ENCODE measurements at places on chromosomes 2 and 18.

- DNase-seq = no peak
Measured at GRCh38 chr2:204849892-204850291, 304.6 kb downstream of the PARD3B start.

- DNase-seq = no peak
Measured at GRCh38 chr2:23078784-23079434, 306.1 kb upstream of the KLHL29 start.

DNA sequence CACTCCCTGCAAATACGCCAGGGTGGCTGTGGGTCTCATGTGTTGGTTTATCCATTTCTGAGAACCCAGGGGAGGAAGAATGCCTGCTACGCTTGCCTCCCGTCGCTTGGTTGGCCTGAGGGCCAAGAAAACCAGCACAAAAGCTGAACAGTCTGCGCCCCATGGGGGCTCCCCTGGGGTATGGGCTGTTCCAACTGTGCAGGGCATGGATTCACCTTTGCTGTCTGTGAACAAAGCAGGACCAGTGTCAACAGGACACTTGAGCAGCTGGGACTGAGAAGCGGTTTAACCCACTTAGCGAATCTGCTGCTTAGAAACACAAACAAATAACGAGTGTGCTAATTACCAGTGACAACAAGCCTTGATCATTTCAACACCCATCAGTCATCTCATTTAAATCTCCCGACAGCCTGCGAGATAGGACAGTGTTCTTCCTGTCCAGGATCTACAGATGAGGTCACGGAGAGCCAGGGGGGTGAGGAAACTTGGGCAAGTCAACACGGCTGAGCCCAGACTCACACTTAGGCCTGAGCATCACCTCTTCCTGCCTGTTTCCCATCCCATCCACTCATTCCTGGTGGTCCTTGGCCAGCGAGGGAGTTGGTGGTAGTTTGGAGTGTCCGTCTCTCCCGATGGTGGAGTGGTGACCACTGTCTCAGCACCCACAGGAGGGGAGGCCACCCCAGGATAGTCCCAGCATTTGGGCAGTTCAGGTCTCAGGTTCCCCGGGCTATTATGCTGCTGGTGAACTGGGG lies 111.6 kb upstream of the HAAO start:
- DNase-seq = no peak

DNA sequence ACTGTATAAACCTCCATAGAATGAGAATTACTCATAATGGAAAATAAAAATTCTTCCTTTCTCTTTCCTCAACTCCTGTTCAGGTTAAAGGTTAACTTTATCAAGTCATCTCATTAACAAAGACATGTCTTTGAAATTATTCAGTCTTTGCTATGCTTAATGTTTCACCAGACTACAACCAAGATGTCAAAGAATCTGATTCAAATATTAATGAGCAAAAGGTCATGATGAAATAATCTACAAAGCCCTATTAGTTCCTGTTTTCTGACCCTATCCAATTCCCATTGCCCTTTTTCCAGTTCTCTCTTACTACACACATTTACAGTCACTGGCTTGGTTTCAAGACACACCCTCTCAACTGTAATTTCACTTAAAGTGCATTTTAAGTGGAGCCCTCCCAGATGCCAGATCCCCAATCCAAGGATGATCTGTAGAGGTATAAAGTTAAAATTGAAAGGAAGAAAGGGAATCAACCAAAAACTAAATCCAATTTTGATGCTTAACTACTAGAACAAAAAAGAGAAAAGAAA lies 246.9 kb upstream of the CYP26B1 start:
- DNase-seq = no peak

DNA sequence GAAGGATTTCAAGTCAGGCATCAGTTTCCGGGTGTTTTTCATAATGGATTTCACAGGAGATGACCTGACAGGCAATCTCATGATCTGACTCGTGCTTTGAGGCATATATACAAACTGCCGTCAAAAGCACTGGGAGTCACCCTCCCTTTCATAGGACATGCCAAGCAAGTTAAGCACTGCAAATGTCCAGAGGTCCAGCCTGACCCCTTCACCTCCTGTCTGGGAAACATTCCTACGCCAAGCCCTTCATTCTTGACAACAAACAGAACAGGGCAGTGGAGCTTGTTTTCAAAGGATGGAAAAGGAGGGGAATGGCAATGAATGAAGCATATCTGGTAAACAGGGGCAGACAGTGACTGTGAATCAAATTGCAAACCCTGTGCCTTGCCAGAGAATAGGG lies 963.6 kb downstream of the BCL11A start:
- no peak for DNase-seq

DNA sequence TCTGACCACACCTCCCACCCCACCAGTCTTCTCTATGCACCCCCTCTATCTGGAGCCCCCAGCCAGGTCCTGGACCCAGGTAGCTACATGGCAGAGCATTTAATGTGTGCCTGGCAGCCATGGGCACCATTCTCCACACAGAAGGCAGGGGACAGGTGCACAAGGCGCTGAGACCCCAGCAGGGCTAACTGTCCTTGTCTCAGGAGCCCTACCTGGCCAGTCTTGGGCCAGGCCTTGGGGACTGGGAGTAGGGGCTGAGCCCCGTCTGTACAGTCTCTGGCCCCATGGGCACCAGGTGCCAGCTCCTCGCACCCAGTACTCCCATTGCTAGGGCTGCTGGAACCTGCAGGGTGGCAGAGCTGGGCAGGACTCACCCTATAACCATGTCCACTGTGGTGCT lies 2.9 kb downstream of the GNLY start:
- DNase-seq = no peak

DNA sequence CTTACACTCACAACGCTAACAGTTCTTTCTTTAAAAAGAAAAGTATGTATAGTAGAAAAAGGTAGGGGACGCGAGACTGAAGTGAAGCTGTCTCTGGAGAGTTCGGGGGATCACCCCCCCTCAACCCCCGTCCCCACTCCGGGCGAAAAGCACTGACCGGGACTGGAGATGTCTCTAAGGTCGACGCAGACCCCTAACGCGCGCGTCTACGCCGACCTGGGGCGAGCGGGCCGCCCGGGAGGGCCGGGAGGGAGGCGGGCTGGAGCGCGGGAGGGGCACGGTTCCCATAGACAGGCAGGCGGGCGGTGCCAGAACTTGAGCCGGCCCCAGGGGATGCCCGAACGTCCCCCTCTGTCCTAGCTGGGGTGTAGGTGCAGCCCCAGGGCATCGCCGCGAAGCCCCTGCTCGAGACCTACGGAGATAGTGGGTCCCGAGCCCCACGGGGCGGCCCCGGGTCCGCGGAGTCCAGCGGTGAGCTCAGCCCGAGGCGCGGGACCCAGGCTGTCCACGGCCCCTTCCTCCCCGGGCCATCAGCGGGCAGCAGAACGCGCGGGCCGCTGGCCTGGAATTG lies 82.2 kb downstream of the CHRNA1 start:
- DNase-seq = no peak

GRCh38 chr2:74079522-74080341 lies 68.0 kb downstream of the BOLA3 start:
- DNase-seq = no peak

DNA sequence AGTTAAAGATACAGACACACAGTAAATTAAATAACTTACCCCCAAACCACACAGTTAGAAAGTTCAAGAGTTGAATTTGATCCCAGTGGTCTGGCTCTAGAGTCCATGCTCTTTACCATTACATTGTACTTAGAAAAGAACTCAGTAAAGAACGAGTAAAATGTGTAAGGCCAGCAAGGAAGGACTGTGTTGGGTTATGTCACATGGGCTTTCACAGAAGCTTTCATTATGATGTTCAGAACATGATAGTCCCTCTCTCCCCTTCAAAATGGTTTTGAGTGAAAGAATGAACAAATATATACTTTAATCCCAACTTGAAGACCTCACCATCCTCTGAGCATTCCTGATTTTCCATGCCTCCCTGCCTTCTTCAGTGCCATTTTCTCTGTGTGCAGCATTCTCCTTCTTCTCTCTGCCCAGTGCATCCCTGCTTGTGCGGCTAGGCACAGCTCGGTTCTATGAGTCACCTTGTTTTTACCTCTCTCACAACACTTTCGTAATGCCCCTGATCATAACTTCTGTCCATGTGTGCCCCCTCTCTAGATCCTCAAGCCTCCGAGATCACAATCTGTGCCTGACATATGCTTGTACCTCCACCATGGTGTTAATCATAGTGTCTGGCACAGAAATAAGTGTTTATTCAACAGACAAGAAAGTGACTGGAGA lies 22.0 kb downstream of the RASGRP3 start:
- no peak for DNase-seq

GRCh38 chr2:217899231-217900009 lies 103.4 kb downstream of the TNS1 start:
- peak; percentile 14 for DNase-seq

GRCh38 chr18:61860302-61860701 lies 32.5 kb downstream of the RNF152 start:
- DNase-seq = no peak

- DNase-seq = no peak
Measured at GRCh38 chr2:105592288-105592687, 152.4 kb upstream of the NCK2 start.

Measured in SHP77 treated with DMSO at 0.1 percent for 48 hours (cell line).